Karpas-422 (cell line): ENCODE measurements at places on chromosomes 7 and 10.

GRCh38 chr7:19552576-19552975, 156.3 kb downstream of the POLR1F start:
- DNase-seq = no peak

DNA sequence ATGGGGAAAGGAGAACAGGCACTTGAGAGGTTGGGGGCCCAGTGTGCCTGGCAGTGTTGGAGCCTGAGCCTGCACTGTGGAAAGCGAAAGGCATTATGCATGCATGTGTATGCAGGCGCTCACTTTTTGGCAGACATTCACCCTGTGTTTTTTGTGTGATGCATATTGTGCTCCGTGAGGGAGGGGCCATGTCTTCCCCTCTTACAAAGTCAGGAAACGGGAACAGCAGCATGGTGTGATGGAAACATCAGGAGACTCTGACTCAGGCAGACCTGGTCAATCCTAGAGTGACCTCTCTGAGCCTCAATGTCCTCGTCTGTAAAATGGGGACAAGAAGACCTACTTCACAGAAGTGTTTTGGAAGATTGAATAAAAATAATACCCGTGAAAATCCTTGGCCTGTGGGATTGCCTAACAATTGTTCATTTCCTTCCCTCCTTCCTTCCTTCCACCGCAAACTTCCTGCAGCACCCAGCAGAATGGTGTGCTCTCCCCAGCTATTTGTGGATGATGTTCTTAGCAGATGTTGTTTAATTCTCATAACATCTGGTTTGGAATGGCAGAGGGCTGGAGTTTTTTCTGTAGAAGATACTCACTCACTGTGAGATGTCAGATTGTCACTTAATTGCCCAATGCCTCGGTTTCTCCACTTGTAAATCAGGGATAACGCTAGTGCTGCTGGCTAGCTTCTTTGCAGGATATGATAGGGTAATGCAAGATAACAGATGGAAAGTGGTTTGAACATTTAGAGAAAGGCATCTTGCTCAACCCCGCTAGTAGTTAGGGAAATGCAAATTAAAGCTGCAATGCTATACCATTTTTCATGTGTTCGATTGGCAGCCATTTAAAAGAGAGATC, 39.8 kb downstream of the CDH23 start:
- no peak for DNase-seq

- DNase-seq = no peak
Measured at GRCh38 chr7:131011432-131011742, 277.4 kb upstream of the KLF14 start.

- peak; percentile 90 for DNase-seq
Measured at GRCh38 chr10:68826764-68827591, at the start of gene STOX1. STOX1 (plus strand) TSS chr10:68827531; CDS start chr10:68827624, 93 bp downstream.

DNA sequence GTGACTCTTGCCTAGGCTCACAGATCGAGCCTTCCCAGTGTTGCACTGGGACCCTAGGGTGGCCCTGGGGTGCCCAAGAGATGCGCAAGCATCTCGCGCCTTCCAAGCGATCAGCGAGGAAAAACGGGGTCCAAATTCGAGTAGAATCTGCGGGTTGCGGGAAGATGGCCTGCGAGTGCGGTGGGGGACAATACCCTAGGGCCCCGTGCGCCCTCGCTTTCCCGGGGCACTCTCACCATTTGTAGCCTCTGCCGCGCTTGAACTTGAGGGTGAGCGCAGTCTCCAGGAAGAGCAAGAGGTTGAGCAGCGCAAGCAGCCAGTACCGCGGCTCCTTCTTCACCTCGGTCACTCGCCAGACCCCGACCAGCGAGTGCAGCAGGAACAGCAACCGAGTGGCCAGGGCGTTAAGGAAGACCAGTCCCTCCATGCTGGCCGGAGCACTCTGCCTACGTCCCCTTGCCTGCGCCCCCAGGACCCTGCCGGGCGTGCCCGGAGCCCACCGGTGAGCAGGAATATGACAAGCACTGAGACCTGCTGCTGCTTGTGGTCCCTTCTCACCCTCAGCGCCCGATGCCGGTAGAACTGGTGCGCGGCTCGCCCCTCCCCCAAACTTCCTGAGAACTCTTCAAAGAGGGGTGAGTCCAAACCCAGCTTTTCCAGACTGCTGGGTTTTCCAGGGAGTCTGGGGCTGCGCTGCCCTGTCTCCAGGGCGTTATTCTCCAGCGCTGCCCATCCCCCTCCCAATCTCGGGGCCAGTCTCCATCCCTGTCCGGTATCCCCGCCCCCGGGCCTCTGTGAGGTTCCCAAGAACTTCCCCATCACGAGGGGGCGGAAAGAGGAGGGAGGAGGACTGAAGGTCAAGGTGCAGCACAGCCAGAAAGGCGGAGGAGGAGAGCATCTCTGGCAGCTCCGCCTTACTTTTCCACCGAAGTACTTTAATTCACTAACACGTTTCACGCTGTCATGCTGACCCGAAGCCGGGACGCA, at the start of gene TMEM26:
Gene TMEM26 (minus strand): TSS at position 727 of the 987 bp plus-strand sequence. CDS start 300 bp downstream, at position 427.
- no peak for DNase-seq

DNA sequence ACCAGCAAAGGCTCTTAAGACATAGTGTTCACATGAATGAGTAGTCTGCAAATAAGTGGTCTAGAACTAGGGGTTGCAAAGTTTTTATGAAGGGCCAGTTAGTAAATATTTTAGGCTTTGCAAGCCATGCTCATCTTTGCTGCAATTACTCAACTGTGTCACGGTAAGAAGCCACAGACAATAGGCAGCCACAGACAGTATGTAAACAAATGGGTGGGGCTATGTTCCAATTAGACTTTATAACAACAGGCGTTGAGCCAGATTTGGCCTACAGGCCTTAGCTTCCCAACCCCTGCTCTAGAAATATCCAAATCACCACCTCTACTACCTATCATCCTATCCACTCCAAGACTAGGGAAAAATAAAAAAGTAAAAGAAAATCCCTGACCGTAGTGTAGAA, 9.2 kb downstream of the IKZF5 start:
- DNase-seq = no peak

GRCh38 chr7:142248-142941, 50.0 kb upstream of the FAM20C start:
- no peak for DNase-seq

DNA sequence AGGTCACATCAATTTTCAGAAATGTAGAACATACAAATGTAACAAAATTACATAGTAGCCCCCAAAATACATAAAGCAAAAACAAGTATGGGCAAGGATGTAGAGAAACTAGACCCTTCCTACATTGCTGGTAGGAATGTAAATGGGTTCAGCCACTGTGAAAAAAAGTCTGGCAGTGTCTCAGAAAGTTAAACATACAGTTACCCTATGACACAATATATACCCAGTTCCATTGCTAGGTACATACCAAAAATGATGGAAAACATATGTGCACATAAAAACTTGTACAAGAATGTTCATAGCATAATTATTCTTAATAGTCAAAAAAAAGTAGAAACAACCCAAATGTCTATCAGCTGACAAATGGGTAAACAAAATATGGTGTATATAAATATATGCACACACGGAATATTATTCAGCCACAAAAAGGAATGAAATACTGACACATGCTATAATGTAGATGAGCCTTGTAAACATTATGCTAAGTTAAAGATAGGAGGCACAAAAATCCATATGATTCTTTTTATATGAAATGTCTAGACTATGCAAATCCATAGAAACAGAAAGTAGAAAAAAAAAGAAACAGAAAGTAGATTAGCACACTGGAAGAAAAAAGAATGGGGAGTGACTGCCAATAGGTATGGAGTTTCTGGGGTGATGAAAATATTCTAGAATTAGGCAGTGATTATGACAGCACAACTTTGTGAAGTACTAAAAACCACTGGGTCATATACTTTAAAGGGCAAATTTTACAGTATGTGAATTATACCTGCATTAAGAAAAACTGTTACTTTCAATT, 13.5 kb downstream of the HERPUD2 start:
- DNase-seq = peak; percentile 5

DNA sequence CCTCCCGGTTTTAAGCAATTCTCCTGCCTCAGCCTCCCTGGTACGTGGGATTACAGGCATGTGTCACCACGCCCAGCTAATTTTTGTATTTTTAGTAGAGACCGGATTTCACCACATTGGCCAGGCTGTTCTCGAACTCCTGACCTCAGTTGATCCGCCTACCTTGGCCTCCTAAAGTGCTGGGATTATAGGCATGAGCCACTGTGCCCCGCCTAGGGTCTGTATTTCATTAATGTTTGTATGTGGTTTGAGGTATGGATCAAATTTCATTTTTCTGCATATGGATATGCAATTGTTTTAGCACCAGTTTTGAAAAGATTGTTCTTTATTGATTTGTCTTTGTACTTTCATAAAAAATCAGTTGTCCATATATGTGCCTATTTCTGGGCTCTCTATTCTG, 26.0 kb downstream of the CYP26A1 start:
- no peak for DNase-seq

- no peak for DNase-seq
Measured at GRCh38 chr10:73032536-73032935, 64.1 kb downstream of the P4HA1 start.

GRCh38 chr10:110815354-110816004, 56.2 kb upstream of the PDCD4 start:
- no peak for DNase-seq

GRCh38 chr7:101315336-101315735, 6.3 kb downstream of the IFT22 start:
- DNase-seq = peak; percentile 83

GRCh38 chr10:48514916-48515315, 90.0 kb downstream of the ARHGAP22 start:
- DNase-seq = no peak

DNA sequence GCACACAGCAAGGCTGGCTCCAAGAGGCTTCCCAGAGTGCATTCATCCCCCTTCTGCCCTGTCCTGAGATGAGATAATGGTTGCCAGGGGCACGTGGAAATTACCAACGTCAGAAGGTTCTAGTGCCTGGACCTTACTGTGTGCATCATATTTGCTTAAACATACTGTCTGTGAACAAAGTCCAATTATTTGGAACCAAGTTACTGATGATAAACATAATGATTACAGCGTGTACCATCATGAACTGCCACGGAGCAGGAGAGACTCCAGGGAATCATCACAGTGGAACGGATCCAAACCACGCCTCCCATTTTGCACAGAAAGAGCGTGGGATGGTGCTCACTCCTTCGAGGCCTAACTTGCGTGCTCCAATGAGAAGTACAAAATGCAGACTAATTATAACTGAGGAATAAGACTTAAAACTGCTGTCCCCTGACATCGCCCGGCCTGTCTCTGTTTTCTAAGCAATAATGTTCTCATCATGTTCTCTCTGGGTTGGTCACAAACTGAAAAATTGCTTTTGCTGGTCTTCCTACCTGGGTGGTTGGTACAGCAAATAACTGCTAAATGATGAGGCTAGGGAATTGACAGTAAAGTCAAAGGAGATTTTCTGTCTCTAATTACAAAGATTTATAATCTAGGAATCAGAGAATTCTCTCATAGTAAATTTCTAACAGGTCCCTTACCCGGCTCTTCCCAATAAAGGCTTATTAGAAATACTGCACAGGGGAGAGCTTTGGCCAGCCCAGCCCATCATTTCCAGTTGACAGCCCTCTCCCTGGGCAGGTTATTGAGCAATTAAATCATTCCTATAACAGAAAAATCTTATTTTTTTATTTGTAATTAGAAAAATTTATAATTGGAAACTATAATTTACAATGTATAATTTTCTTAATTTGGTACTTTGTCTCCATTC, 182.2 kb downstream of the CAMK1D start:
- DNase-seq = no peak

GRCh38 chr7:96052860-96053470, 268.9 kb downstream of the SLC25A13 start:
- no peak for DNase-seq

DNA sequence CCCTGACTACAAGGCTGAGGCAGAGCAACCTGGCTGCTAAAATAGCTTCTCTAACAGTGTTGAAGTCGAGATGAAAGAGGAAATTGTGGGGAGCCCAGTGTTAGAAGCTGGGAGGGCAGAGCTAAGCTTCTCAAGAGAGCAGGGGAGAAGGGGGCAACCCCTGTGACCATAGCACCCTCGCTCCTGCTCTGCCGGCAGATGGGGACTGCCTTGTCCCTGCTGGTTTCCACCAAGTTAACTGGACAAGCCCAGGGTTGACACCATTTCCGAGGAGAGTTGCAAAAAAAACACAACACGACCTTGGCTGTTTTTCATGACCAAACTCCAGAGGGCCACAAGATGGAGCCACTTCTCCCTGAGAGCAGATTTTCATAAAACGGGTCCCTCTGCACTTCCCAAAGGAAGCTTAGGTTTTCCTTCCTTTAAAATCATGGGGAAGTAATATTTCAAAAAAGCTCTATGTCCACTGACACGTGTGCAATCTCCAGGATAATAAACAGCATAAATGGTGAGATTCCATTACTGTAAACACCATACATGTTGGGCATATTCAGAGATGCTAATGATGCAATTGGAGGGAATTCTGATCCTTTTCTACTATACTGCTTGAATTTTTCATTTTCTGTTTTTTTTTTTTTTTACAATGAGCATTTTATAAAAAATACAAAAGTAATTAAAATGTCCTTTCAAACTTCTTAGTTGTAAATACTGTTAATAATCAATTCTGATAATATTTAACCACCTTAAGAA, 140.4 kb downstream of the PIP4K2A start:
- DNase-seq = peak; percentile 55

- no peak for DNase-seq
Measured at GRCh38 chr10:29766753-29767152, 132.0 kb upstream of the SVIL start.

DNA sequence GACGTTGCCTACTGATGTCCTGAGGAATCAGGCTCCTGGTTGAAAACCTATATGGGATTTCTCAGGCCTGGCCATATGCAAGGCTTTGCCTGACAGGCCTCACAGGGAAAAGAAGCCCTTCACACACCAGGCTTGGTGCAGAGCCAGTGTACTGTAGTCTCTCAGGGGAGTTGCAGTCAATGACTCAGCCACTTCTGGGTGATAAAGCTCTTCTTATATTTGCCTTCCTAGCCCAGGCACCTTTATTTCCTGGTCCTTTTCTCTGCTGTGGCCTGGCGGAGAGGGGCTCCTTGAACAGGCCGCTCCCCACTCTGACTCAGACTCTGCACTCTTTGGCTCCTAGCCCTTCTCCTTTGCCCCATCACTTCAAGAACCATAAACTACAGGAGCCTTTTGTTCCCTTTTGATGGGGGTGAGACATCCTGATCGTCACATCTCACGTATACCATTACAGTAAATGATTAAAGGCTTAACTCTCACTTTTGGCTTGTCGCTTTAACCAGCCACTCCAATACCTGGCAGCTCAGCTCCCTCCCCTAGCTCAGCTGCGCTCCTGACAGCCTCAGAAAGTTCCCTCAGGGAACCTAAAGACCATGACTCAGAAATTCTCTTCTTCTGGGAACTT, 33.5 kb downstream of the DPY19L1 start:
- DNase-seq = peak; percentile 47

GRCh38 chr7:134104166-134104565, 23.0 kb upstream of the LRGUK start:
- DNase-seq = no peak
